ENCODE measurements at places on chromosomes 7 and 10.

DNA sequence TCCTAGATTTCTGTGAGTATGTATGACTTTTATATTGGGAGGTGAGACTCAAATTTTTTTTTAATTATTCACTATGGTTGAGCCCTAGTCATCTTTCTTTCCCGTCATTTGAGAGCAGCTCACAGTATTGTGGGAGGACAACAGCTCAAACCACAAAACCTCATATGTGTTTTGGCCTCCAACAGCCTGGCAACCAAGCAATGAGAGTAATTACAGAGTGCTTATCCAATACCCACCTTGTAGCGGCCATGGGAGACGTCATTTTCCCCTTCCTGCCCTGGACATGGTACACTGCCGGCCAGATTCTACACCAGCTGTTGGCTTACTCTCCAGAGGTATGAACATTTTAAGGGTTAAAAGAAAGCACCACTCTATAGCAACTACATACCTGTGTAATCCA lies 49.1 kb downstream of the DOCK4 start:
- DNase-seq: no peak

DNA sequence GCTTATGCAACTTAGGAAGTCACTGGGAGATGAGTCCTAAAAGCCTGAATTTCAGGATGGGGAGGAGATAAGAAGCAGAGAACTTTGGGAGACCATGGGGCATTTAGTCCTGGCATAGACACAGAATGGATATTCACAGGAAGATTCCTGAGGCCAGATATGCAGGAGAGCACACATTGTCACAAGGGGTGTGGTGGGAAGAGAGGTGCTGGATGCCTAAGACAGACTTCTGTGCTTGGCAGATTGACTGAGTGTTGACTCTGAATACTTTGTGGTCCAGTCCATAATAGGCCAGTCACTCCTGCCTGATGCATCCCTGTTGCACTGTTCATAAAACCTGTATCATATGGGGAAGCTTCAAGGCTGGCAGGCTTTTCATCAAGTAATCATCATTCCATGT lies 18.5 kb downstream of the SRI start:
- no peak for DNase-seq

DNA sequence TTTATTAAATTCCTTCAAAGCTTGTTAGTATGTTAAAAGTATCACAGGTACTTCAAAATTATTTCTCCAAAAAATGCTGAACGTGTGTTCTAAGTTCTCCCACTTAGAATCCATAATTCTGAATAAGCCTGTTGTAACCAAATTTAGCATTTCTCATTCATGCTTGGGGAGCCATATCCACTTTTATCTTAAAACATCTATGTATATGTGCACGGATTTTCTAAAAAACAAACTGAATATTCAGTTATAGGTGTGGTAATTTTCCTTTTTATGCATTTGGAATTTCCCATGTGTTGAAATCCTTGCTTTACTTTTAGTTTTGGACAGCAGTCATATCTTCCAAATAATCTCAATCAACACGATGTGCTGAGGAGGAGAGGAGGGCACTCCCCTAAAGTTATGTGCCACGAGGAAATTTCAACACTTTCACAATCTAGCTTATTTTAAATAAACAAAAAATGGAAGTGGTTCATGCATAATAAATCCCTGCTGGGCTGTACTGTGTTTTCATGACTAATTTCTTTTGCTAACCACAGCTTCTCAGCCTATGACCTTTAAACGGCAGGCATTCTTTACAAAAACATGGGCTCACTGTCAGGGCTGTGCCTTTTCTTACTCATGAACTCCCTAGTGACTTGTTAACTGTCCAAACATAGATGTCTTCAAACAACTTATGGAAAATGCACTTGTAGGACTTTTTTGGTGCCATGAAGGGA lies 380.3 kb upstream of the SEMA3C start:
- no peak for DNase-seq

- DNase-seq: no peak
Measured at GRCh38 chr7:110291430-110291829, 799.5 kb upstream of the LRRN3 start.

- no peak for DNase-seq
Measured at GRCh38 chr10:131080571-131080970, 230.9 kb downstream of the TCERG1L start.

- DNase-seq: no peak
Measured at GRCh38 chr10:34396663-34397062, 418.4 kb downstream of the PARD3 start.

DNA sequence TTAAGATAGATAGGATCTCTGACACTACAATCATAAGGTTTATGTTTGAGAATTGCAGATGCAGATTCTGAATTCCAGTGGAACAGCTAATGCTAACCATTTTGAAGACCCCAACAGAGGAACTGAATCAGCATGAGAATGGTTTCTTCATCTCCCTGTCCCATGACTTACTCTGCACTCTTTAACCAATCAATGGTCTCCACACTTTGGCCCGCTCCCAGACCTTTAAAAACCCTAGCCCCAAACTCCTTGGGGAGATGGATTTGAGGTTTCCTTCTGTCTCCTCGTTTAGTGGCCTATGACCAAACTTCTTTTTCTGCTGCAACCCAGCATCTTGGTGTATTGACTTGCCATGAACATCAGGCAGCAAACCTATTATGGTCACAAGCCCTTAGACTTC lies 804.9 kb downstream of the LRMDA start:
- DNase-seq: no peak

All from stimulated activated CD8-positive, alpha-beta memory T cell treated with anti-CD3 and anti-CD28 coated beads, Interleukin-7, amount 100 ng/mL, for 1 hour (primary cell).